ENCODE measurements at places on chromosomes 6 and 20.

GRCh38 chr6:7085911-7086310 is 21.9 kb upstream of the RREB1 start:
- DNase-seq = peak; percentile 44

DNA sequence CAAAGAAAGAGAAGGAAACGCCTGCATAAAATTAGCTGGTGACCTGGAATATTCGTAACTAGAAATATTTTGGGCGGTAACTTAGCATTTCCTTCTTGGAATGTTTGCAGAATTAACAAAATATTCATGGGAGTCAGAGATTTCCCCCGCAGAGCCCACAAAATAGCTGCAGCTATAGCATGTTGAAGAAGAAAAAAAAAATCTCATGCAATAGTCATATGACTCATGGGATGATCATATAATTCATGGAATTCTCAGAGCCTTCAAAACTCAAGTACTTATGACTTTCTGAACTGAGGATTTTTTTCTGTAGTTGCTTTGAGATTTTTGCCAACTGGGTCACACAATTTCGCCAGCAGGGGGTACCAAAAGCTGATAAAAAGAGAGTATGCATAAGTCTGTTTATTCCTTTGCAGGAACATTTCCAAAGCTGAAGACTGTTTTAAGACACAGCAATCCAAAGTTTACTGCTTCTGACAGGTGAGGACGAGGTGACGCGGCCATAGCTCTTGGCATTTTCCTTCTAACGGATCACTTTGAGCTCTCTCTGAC is 586.0 kb upstream of the CHD6 start:
- DNase-seq = no peak

GRCh38 chr6:166584853-166585429 is 1.5 kb downstream of the RAMACL start:
- no peak for DNase-seq

- DNase-seq = no peak
Observed at GRCh38 chr6:138727182-138727581, 46.4 kb upstream of the CCDC28A start.
